ENCODE measurements at places on chromosomes 5 and 9. TPM values are rescaled to one million over a fixed set of nuclear protein-coding genes. Genes with fewer than 3 reads are reported as not detected.

The CTSL gene
- 696 TPM for total RNA-seq

The TXNDC8 gene
- not detected for total RNA-seq

The FAM163B gene
- not detected for total RNA-seq

The PRR16 gene
- 3.7 TPM for total RNA-seq
